ENCODE measurements at places on chromosomes 13 and 19.

DNA sequence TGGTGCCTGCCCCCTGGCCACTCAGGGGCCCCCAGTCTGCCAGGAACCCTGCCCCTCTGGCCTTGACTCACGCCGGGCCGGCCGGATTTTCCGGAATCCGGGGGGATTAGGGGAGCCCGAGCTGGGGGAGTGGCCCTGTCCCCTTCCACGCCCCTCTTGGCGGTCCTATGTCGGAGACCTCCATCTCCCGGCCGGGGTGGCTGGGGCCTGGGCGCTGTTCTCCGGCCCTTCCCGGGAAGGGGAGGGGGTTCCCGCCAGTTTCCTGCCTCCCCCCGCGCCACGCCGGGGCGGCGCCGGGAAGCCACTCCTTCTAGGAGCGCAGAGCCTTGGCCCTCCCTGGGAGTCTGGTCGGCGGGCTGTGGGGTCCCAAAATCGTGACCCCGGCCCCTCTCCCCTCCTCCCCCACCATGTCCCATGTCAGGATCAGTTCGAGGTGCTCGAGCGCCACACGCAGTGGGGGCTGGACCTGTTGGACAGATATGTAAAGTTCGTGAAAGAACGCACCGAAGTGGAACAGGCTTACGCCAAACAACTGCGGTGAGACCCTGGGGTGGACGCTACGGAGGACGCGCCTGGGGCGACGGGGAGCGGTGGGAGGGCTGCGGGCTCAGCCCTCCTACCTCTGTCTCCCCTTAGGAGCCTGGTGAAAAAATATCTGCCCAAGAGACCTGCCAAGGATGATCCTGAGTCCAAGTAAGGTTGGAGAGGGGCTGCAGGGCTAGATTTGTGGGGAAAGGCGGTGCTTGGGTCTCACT is 1.3 kb downstream of the TRIP10 start:
- DNase-seq = peak; percentile 36

- peak; percentile 86 for DNase-seq
Measured at GRCh38 chr19:48933382-48933932, at the start of gene DHDH. TSS of gene DHDH (plus strand) at chr19:48933699. CDS start at chr19:48933722, 23 bp downstream.

- no peak for DNase-seq
Measured at GRCh38 chr13:108924541-108924940, 295.1 kb downstream of the MYO16 start.

DNA sequence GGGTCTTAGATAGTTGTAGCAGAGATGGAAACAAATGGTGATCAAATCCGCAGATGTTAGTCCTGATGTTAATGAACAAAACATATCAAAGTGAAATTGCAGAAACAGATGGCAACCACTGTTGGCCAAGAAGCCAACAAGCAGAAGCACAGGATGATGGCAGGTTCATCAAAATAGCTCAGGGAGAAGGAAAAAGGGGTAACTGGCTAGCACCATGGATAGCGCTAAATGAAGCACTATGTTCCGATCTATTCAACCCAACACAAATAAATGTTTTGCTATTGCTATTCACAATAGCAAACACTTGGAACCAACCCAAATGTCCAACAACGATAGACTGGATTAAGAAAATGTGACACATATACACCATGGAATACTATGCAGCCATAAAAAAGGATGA is 413.7 kb downstream of the FGF14 start:
- DNase-seq = no peak

DNA sequence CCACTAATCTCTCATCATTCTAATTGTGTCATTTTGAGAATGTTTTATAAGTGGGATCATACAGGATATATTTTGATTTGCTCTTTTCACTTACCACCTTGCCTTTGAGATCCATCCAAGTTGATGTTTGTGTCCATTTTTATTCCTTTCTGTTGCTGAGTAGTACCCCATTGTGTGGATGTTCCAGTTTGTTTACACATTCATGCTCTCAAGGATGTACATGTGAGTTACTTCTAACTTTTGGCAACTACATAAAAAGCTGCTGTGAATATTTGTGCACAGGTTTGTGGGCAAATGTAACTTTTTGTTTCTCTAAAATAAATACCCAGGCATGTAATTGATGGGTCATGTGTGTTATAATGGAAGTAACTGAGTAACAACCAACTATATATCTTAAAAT is 64.9 kb downstream of the RFC3 start:
- no peak for DNase-seq

GRCh38 chr19:45960595-45961235 is 12.9 kb downstream of the NOVA2 start:
- DNase-seq = no peak

DNA sequence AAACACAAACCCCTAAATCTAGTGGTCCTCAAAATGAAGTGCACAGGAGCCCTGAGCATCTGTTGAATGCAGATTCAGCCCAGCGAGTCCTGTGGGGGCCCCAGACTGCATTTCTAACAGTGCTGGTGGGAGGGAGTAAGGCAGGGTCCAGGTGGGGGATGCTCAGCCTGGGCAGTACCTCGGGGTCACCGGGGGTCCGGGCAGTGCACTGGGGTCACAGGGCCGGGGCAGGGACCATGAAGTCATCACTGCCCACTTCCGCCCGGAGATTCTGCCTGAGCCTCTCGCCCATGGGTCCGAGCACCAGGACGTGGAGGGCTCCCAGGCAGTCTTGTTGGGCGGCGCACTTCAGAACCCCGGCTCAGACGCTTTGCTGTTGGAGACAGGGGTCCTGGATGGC is 838 bp upstream of the ATP4B start:
- no peak for DNase-seq

- no peak for DNase-seq
Measured at GRCh38 chr13:81664872-81665271, 1323.9 kb upstream of the SPRY2 start.

- no peak for DNase-seq
Measured at GRCh38 chr19:31639306-31639705, 290.1 kb upstream of the TSHZ3 start.

GRCh38 chr13:39296193-39296592 is 257.9 kb downstream of the NHLRC3 start:
- DNase-seq = no peak

DNA sequence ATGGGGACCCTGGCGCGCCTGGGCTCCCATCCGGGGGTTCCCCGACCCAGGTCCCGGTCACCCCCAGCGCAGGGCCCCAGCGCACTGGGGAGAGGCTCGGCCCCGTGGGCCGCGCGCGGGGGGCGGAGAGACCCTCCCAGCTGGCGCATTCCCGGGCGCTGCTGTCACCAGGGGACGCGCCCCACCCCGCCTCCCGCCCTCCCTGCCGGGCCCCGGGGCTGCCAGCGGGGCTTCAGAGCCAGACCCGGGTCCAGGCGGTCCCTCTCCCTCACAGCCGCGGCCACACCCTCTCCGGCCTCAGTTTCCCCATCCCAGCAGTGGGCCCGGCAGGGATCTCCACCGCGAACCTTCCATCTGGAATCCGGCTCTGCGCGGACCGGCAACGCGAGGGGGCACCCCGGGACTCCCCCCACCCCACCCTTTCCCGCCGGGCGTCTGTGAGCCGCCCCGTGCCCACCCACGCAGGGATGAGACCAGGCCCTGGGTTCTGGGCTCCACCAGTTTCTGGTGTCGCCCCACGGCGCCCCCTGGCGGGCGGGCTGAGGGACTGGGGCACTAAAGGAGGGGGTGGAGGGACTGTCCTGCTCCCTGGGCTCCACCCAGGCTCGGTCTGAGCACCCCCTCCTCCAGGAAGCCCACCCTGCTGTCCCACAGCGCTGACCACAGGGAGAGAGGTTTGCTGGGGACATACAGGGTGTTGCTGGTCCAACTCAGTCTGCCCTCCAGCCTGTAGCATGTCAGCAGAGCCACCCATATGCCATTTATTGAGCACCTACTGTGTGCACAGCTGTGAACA is 878 bp upstream of the ADAMTSL5 start:
- peak; percentile 79 for DNase-seq

GRCh38 chr19:19409631-19410030 is 4.2 kb downstream of the GATAD2A start:
- DNase-seq = no peak

DNA sequence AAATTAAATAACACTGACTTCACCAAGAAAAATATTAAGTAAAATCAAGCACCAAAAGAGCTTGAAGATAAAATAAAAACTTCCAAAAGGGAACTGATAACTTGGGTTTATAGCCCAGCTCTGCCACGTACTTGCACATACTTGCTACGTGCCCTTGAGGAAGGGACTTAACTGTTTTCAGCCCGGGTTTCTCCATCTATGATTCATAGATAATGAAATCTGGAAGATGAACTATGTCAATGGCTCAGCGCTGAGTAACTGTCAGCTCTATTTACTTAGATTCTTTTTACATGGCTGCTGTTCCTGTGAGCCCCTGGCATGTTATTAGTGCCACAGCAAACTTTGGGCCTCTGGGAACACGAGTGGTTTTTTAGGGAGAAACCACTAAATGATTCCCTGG is 9.6 kb upstream of the ZC3H13 start:
- no peak for DNase-seq

GRCh38 chr13:95185311-95185710 is 115.9 kb downstream of the ABCC4 start:
- DNase-seq = no peak

GRCh38 chr13:98570929-98571372 is 6.0 kb downstream of the STK24 start:
- peak; percentile 57 for DNase-seq

DNA sequence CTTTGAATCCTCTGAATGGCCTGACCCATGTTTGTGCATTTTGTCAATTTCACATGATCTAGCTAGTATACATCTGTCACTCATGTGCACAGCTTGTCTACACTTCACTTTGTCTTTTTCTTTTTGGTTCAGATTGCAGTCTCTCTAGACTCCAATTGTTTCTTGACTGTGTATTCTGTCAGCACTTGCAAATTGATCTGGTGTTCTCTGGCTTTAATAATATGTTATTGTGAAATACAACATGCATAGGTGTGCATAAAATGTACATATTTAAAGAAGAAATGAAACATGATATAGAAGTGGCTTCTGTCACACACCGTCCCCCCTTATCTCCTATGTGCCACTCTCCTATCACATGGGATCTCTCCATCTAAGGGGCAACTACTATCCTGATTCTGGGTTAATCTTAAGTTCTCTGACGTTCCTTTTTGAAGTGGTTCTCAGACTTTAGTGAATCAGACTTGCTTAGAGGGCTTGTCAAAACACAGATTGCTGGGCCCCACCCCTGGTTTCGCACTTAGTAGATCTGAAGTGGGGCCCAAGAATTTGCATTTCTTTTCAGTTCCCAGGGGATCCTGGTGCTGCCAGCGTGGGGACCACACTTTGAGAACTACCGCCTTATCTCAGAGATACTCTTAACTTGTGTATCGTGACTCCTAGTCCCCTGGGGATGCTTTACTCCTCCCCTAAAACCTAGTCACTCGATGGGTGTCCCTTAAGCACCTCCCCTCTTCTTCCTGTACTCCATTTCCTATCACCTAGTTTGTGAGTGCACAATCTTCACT is 5.8 kb downstream of the KRTDAP start:
- DNase-seq = peak; percentile 16

DNA sequence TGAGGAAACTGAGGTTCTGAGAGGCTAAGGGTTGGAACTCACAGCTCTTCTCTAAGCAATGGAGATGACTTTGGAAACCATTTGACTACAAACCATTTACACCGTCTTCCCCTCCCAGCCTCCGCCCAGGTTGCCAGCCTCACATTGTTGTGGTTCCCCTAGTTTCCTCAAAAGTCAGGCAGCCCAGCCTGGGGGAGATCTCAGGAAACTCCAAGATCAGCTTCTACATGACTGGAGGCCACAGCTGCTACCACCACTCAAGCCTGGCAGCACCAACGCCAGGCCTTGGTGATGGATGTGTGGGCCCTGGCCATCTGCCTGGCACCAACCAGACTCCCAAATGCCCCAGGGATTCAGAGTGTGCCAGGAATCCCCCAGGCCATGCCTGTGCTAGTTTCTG is 207.9 kb downstream of the TSHZ3 start:
- DNase-seq = no peak

DNA sequence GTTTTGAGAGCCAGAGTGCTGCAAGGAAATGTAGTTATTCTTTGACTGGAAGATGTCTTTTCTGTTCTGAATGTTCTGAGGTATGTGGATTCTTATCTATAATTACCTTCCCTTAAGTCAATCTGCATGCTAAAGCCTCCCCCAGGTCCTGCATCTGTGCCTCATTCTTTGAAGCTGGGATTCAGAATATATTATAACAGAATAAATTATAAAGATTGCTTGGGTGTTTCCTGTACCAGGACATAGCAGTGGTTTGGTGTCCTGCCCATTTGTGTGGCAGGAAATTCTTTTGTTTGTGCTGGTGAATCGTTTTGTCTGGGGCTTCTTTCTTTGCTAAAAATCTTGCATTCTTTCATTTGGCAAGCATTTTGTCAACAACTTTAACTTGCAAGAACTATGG is 60.2 kb downstream of the ITGBL1 start:
- DNase-seq = no peak

- no peak for DNase-seq
Measured at GRCh38 chr13:94928127-94928775, 215.9 kb upstream of the SOX21 start.

DNA sequence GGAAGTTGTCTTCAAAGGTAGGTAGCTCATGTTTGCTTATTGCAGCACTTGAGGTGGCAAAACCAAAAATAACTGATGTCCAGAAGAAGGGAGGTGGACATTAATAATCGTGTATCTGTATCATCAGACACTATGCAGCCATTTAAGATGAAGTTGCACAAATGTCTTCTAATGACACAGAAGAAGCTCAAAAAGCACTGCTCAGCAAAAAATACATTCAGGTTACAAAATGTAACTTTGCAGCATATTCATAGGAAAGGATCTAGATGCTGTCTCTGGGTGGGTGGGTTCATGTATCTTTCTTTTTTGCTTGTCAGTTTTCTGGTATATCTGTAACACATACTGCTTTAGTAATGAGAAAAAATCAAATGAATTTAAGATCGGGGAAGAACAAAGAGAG is 247.8 kb downstream of the DNAJC15 start:
- no peak for DNase-seq

DNA sequence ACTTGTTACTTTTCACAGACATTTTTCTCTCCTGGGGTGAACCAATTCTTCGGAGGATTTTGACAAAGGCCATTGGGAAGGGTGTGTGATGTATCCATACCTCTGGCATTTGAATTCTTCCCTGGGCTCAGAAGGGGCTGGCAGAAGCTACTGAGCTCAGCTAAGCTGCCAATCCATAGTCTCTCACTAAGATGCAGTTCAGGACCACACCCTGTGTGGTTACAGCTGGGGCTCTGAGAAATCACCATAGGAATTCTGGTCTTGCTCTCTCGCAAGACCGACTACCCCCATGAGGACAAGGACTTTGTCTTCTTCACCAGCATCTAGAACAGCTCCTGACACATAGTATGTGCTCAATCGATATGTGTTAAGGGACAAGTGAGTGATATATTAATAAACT is 6.0 kb downstream of the C13orf42 start:
- DNase-seq = no peak

- DNase-seq = no peak
Measured at GRCh38 chr13:65470781-65471180, 1759.4 kb downstream of the PCDH9 start.
